ENCODE measurements at places on chromosomes 12 and 14.
A peak's percentile ranks its signal among the peaks of the same experiment; 100 is the strongest.

- DNase-seq, result peak; percentile 63
Observed at GRCh38 chr14:97724265-97724731, 927.1 kb downstream of the VRK1 start.

DNA sequence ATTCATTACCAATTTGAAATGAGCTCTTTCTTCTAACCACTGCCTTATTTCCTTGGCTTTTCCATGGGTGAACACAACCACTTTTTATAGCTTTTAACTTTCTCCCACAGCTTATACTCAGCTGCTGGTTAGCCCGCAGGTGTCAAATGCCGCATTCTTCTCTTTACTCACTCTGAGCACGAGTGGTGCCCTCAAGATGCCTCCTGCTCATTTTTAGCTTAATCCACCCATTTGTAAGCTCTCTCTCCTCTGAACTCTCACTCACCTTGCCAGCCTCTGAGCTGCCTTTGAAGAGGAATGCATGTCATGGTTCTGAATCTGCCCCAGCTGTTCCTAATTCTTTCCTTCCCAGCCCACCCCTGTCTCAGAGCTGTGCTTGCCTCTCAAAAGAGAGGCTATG is 449.4 kb upstream of the PRICKLE1 start:
- DNase-seq, result no peak

DNA sequence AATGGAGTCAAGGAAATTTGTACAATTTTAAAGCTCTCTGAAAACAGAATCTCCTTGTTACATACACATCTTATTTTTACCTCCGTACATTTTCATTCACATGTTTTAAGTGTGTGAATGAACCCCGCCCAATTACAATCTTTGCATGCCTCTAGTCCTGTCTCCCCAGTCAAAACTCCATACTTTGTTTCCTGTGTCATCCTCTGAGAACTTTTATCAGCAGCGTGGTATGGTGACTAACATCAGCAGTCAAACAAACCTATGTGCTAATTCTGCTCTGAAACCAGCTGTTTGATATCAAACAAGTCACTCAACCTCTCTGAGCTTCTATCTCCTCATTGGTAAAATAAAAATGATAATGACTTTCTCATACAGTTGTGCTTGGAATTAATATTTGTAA is 15.8 kb upstream of the ERGIC2 start:
- no peak for DNase-seq

GRCh38 chr12:87315-87714 is 20.7 kb downstream of the IQSEC3 start:
- DNase-seq, result no peak

GRCh38 chr12:49865782-49866135 is 22.9 kb upstream of the BCDIN3D start:
- DNase-seq, result no peak

GRCh38 chr12:74794522-74794921 is 256.9 kb downstream of the ATXN7L3B start:
- DNase-seq, result no peak

GRCh38 chr14:80446356-80446755 is 235.1 kb upstream of the DIO2 start:
- no peak for DNase-seq

Measured in CD4-positive, alpha-beta T cell treated with Interleukin-6 for 4 hours (primary cell).